ENCODE measurements at places on chromosomes 16 and 17. TPM values are rescaled to one million over a fixed set of nuclear protein-coding genes. Genes with fewer than 3 reads are reported as not detected.

The SLC16A6 gene
- total RNA-seq = 3.8 TPM

The ACSM5 gene
- total RNA-seq = not detected

The SLFN11 gene
- total RNA-seq = 70.8 TPM

The CCL14 gene
- total RNA-seq = not detected

The HDAC5 gene
- 20.6 TPM for total RNA-seq

The HSBP1 gene
- total RNA-seq = 115 TPM

The OR1F1 gene
- not detected for total RNA-seq

The KRTAP1-5 gene
- total RNA-seq = not detected

The KRT40 gene
- total RNA-seq = not detected

The SMIM36 gene
- total RNA-seq = not detected

The CCDC154 gene
- 0.44 TPM for total RNA-seq

The RFWD3 gene
- 112 TPM for total RNA-seq

The HSPB9 gene
- not detected for total RNA-seq

The KCTD19 gene
- 0.62 TPM for total RNA-seq

The PERCC1 gene
- total RNA-seq = not detected

The CASKIN1 gene
- 1.0 TPM for total RNA-seq

The GPR139 gene
- total RNA-seq = not detected

The TPSAB1 gene
- not detected for total RNA-seq

The NOMO2 gene
- total RNA-seq = 121 TPM

The GJD3 gene
- 0.56 TPM for total RNA-seq

The IGFBP4 gene
- total RNA-seq = 83.9 TPM

The TBC1D3K gene
- not detected for total RNA-seq

The KRT24 gene
- not detected for total RNA-seq

The PPP1R27 gene
- not detected for total RNA-seq

The TBC1D28 gene
- total RNA-seq = not detected

The GRAP gene
- total RNA-seq = 13.3 TPM

All from activated T-helper 1 cell treated with anti-CD3 and anti-CD28 coated beads, Interleukin-12 subunit alpha, Interleukin-12 subunit beta, Interleukin-2, Interleukin-4 antibody, amounts not matched to agents 30 ng/mL and 10 ng/mL and 1 ng/mL, durations not matched to agents 14 hours and 24 hours and 36 hours (primary cell).